Activated CD4-positive, alpha-beta memory T cell treated with anti-CD3 and anti-CD28 coated beads for 36 hours (primary cell): ENCODE measurements at places on chromosomes 2 and 18.

- H3K27me3 ChIP-seq, result no peaks in the 10 kb centered on the region
- peaks cover 34% of the 10 kb centered on the region for H3K36me3 ChIP-seq
- peaks cover 10% of the 10 kb centered on the region for H3K4me1 ChIP-seq
- no peak overlapping the region for H3K4me3 ChIP-seq
Observed at GRCh38 chr18:23020555-23021294, 87.6 kb downstream of the RBBP8 start.

DNA sequence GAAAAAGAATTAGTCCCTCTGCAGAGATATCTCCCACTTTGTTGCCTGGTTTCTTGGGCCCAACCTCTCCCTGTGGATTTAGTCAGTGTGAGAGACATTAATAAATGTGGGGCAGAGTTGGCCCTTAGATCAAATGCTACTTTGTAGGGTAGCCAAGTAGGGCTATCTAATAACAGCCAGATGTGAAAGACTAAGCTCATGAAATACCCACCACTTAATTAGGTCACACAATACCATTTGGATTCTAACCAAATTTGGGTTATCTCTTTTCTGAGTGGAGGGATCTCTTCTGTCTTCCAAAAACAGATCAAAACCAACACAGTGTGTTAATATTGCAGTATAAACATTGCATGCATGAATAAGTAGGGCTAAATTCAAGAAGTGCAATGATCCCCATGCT is 626.8 kb upstream of the ZEB2 start:
- H3K27ac ChIP-seq, result no peak overlapping the region
- no peak overlapping the region for H3K4me3 ChIP-seq
- no peak for DNase-seq

GRCh38 chr2:9847140-9847539 is 3.9 kb downstream of the TAF1B start:
- peaks cover 43% of the 10 kb centered on the region for H3K36me3 ChIP-seq
- no peak overlapping the region for H3K4me3 ChIP-seq
- DNase-seq, result no peak
- peaks cover 42% of the 10 kb centered on the region for H3K4me1 ChIP-seq

DNA sequence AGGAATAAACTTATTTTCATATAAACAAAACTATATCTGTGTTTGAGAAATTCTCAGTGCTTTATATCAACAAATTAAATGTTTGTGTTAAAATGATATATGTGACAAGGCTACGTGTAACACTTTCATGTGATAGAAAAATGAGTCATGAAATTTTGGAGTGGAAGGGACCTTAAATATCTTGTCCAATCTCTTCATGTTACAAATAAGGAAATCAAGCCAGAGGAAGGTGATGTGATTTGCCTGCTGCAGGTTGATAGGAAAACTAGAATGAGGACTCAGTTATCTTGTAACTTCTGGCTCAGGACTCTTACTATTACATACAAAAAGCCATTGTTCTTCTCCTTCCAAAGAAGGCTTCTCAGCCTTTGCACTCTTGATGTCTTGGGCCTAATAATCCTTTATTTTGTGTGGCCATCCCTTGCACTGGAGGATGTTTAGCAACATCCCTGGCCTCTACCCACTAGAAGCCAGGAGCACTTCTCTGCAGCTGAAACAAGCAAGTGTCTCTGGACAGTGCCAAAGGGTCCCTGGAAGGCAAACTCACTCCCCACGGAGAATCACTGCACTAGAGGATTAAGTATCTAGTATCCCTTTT is 43.0 kb upstream of the NARS1 start:
- no peak overlapping the region for H3K27ac ChIP-seq
- no peak for DNase-seq
- H3K36me3 ChIP-seq, result no peaks in the 10 kb centered on the region
- no peaks in the 10 kb centered on the region for H3K27me3 ChIP-seq
- no peak overlapping the region for H3K4me3 ChIP-seq
- H3K4me1 ChIP-seq, result peaks cover 27% of the 10 kb centered on the region

GRCh38 chr2:235564066-235564465 is 70.2 kb downstream of the AGAP1 start:
- no peak for DNase-seq
- H3K27ac ChIP-seq, result no peak overlapping the region

GRCh38 chr2:128196471-128196931 is 105.5 kb downstream of the UGGT1 start:
- DNase-seq, result peak; percentile 16
- no peaks in the 10 kb centered on the region for H3K27me3 ChIP-seq

- no peaks in the 10 kb centered on the region for H3K36me3 ChIP-seq
- no peak overlapping the region for H3K27ac ChIP-seq
- H3K27me3 ChIP-seq, result no peaks in the 10 kb centered on the region
- H3K4me1 ChIP-seq, result no peaks in the 10 kb centered on the region
- no peak overlapping the region for H3K4me3 ChIP-seq
- DNase-seq, result no peak
Observed at GRCh38 chr2:175462246-175462645, 280.7 kb upstream of the ATP5MC3 start.

- H3K4me1 ChIP-seq, result peaks cover 11% of the 10 kb centered on the region
- no peaks in the 10 kb centered on the region for H3K36me3 ChIP-seq
- H3K4me3 ChIP-seq, result no peak overlapping the region
- H3K27me3 ChIP-seq, result no peaks in the 10 kb centered on the region
Observed at GRCh38 chr2:26807788-26808460, 22.1 kb downstream of the CENPA start.

DNA sequence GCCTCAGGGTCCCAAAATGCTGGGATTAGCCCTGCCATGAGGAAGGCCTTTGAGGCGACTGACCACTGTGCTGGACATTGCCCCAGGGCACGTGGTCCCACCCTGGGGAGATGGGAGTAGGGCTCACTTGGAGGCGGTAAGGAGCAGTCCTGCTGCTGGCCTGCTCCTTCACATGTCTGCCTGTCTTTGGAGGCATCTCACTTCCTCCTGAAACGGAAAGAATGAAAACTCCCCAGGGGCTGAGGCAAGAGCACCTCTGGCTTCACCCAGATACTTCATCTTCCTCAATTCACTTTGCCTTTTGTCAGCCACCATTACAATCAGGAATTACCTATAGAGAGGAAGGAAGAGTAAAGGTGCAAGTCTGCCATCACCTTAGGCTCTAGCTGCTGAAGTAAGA is 59.9 kb upstream of the GATA6 start:
- no peaks in the 10 kb centered on the region for H3K27me3 ChIP-seq
- no peaks in the 10 kb centered on the region for H3K4me1 ChIP-seq
- no peak for DNase-seq
- H3K4me3 ChIP-seq, result no peak overlapping the region
- no peaks in the 10 kb centered on the region for H3K36me3 ChIP-seq
- no peak overlapping the region for H3K27ac ChIP-seq

GRCh38 chr2:29587402-29588190 is 333.8 kb downstream of the ALK start:
- no peaks in the 10 kb centered on the region for H3K36me3 ChIP-seq
- H3K4me1 ChIP-seq, result no peaks in the 10 kb centered on the region
- DNase-seq, result no peak

DNA sequence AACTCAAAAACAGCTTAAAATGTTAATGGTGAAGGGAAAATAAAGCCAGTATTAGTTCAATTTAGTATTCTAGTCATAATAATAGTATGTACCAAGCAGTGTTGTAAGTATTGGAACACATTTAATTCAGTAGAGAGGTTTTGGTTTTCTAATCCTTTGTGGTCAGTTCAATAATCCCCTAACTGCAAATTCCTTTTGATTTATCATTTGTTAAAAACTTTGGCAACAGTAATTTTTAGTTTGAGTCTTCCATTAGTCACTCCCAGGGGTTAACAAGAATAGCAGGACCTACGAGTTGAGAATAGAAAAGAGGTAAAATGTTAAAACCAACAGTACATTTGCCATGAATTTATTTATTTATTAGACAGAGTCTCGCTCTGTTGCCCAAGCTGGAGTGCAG is 10.7 kb downstream of the MRPL44 start:
- H3K27me3 ChIP-seq, result no peaks in the 10 kb centered on the region
- no peak for DNase-seq
- H3K4me1 ChIP-seq, result peaks cover 18% of the 10 kb centered on the region
- H3K27ac ChIP-seq, result no peak overlapping the region
- no peak overlapping the region for H3K4me3 ChIP-seq

DNA sequence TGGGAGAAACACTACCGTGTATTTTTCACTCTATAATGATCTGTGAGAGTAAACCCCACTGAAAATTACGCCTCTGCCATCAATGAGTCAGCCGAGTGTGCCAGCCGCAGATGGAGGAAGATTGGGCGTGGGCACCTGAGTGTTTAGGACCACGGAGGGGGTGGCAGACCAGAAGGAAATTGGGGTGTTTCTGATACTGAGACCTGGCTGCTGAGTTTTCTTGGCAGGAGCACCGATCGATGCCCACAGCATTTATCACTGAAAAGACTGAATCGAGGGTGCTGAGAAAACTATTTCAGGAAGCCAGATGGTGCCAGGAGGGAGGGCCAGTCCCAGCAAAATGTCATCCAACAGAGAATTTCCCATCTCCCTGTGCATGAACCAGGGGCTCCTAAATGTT is 91.9 kb upstream of the TPO start:
- H3K4me1 ChIP-seq, result no peaks in the 10 kb centered on the region
- H3K27ac ChIP-seq, result no peak overlapping the region
- H3K27me3 ChIP-seq, result no peaks in the 10 kb centered on the region
- DNase-seq, result no peak
- H3K36me3 ChIP-seq, result no peaks in the 10 kb centered on the region

DNA sequence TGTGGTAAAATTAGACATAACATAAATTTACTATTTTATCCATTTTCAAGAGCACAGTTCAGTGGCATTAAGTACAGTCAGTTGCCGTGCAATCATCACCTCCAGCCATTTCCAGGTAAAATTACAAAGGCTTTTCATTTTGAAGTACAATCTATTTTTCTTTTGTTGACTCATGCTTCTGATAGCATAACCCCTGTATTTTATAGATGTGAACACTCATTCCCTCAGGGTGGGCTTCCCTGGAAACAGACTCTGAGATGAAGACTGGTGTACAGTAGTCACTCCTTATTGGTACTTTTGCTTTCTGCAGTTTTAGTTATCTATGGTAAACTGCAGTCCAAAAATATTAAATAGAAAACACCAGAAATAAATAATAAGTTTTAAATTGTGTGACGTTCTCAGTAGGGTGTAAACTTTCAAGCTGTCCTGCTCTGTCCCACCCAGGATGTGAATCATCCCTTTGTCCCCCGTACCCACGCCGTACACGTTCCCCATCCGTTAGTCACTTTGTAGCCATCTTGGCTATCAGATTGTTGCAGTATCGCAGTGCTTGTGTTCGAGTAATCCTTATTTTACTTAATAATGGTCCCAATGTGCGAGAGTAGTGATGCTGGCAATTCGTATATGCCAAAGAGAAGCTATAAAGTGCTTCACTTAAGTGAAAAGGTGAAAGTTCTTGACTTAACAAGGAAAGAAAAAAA is 41.1 kb upstream of the NAB1 start:
- peaks cover 3% of the 10 kb centered on the region for H3K36me3 ChIP-seq
- no peaks in the 10 kb centered on the region for H3K4me1 ChIP-seq
- DNase-seq, result no peak
- no peak overlapping the region for H3K27ac ChIP-seq
- H3K27me3 ChIP-seq, result peaks cover 2% of the 10 kb centered on the region

- DNase-seq, result no peak
- no peak overlapping the region for H3K27ac ChIP-seq
- H3K36me3 ChIP-seq, result no peaks in the 10 kb centered on the region
- H3K4me1 ChIP-seq, result peaks cover 9% of the 10 kb centered on the region
Observed at GRCh38 chr18:13627639-13628038, 98.7 kb downstream of the FAM210A start.

GRCh38 chr2:32806857-32807256 is 139.9 kb upstream of the LTBP1 start:
- no peaks in the 10 kb centered on the region for H3K4me1 ChIP-seq
- no peak overlapping the region for H3K27ac ChIP-seq
- no peaks in the 10 kb centered on the region for H3K27me3 ChIP-seq
- peaks cover 25% of the 10 kb centered on the region for H3K36me3 ChIP-seq
- H3K4me3 ChIP-seq, result no peak overlapping the region

GRCh38 chr2:113390124-113390849 is 47.2 kb upstream of the ZNG1B start:
- H3K4me1 ChIP-seq, result peaks cover 11% of the 10 kb centered on the region
- H3K27me3 ChIP-seq, result peaks cover 9% of the 10 kb centered on the region
- H3K36me3 ChIP-seq, result no peaks in the 10 kb centered on the region
- H3K4me3 ChIP-seq, result peak overlapping the region; percentile 7

- no peak overlapping the region for H3K4me3 ChIP-seq
- no peaks in the 10 kb centered on the region for H3K27me3 ChIP-seq
- no peak for DNase-seq
- no peaks in the 10 kb centered on the region for H3K4me1 ChIP-seq
- no peaks in the 10 kb centered on the region for H3K36me3 ChIP-seq
Observed at GRCh38 chr2:229610872-229611271, 103.5 kb downstream of the DNER start.

DNA sequence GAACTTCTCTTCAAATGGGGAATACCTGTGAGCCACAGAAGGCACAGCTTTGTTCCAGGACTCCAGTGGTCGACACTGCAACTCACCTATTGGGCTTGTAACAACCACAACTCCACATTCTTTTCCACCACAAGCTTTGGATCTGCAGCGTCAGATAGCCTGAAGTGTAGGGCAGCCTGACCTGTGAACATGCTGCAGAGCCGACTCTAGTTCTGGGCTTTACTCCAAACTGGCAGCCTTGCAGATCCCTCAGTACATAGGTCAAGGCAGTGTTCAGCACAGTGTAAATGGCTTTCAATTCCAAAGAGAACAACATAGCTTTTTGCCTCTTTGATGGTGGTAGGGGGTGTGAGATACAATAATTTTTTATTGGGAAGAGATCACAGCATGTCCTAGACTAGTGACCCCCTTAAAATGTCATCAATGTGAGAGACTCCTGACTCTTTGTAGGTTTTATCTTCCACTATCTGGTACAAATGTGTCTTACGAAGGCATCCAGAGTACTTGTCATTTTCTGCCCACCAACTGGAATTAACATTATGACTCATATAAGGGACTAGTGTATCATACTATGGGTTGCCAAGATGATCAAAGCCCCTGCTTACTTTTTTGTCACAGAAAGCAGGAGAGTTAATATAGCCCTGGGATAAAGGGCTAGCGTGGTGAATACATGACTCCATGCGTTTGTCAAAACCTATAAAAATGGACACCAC is 149.8 kb downstream of the COPS8 start:
- H3K27ac ChIP-seq, result no peak overlapping the region
- no peaks in the 10 kb centered on the region for H3K4me1 ChIP-seq
- no peak overlapping the region for H3K4me3 ChIP-seq
- DNase-seq, result no peak
- peaks cover 10% of the 10 kb centered on the region for H3K27me3 ChIP-seq

DNA sequence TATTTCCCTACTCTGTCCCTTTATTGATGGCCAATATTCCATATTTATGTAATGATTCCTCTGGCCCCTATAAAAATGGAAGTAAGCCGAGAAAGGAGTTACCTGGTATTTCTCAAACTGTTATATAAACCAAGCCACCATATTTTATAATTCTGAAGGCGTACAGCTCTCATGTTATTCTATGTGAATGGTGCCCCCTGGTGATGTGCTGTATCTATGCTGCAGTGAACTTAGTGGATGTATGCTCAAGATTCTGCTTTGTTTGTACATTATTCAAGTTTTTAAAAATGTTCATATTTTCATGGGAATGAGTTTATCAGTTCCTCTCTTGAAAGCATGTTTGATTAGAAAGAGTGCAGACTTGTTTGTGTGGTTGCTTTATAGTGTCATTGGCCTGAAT is 194.5 kb upstream of the LRRTM1 start:
- H3K27me3 ChIP-seq, result no peaks in the 10 kb centered on the region
- H3K4me3 ChIP-seq, result no peak overlapping the region
- H3K27ac ChIP-seq, result no peak overlapping the region
- no peaks in the 10 kb centered on the region for H3K4me1 ChIP-seq
- DNase-seq, result no peak
- no peaks in the 10 kb centered on the region for H3K36me3 ChIP-seq

- H3K27me3 ChIP-seq, result peaks cover 2% of the 10 kb centered on the region
- peaks cover 15% of the 10 kb centered on the region for H3K4me1 ChIP-seq
- no peak overlapping the region for H3K4me3 ChIP-seq
Observed at GRCh38 chr2:42013409-42013808, 34.4 kb upstream of the PKDCC start.
